Effector memory CD4-positive, alpha-beta T cell (primary cell): ENCODE measurements at places on chromosomes 3 and 15.

GRCh38 chr15:91912336-91912735, 58.8 kb downstream of the SLCO3A1 start:
- no peak for DNase-seq

DNA sequence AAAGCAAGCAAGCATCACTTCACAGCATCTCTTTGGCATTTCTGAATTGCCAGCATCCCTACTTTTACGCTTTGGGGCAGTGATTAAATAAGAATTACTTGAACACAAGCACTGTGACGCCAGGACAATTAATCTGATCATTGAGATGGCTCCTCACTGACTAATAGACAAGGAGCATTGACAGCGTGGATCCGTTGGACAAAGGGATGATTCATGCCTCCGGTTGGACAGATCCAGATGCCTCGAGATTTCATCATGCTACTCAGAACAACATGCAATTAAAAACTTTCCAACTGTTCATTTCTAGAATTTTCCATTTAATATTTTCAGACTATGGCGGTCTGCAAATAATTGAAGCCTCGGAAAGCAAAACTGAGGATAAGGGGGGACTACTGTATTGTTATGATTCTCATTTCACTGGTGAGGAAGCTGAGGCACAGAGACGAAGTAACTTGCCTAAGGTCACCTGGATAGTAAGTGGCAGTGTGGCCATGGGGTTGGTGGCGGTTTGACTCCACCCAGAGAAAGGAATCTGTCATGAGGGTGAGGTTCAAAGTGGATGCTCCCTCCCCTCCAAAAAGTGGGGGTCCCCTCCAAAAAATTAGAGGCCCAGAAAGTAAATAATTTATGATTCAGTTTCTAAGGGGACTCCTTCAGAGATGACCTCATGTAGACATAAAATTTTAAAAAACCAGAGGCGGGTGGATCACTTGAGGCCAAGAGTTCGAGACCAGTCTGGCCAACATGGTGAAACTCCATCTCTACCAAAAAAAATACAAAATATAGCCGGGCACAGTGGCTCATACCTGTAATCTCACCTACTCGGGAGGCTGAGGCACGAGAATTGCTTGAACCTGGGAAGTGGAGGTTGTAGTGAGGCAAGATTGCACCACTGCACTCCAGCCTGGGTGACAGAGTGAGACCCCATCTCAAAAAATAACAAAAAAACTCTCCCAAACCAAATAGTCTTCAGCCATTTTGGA, 12.3 kb upstream of the PGPEP1L start:
- DNase-seq: no peak

- DNase-seq: peak; percentile 34
Observed at GRCh38 chr3:113441051-113441770, at the start of gene CFAP44. Gene CFAP44 (minus strand): TSS chr3:113441493. CDS start chr3:113433664, 7,829 bp downstream.

GRCh38 chr3:156448300-156448699, 106.6 kb downstream of the SSR3 start:
- DNase-seq: no peak

GRCh38 chr3:158453004-158453403, 118.0 kb upstream of the MLF1 start:
- no peak for DNase-seq

DNA sequence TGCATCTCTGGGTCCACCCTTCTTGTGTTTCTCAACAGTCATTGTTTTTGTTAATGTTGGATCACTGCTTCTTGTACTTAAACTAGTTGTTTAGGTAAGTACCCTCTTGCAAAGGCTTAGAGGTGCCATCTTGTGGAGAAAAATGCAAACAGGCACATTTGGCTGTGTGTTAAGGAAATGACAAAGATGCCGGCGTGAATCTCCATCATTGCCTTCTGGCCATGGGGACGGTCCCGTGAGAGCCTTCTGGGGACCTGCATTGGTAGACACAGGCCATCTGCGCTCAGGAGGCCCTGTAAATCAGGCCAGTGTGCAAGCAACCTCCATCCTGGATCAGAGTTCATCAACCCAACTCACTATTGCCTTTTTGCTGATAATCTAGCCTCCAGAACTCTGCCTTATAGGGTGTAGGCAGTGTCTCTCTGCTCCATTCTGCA, 158.6 kb upstream of the NR2E3 start:
- DNase-seq: no peak

- DNase-seq: no peak
Observed at GRCh38 chr15:51970132-51970817, 1.3 kb downstream of the LEO1 start.

GRCh38 chr3:4496087-4496452, 2.9 kb downstream of the ITPR1 start:
- no peak for DNase-seq

GRCh38 chr3:7800006-7800780, 701.4 kb upstream of the LMCD1 start:
- no peak for DNase-seq

GRCh38 chr3:15148614-15149013, 49.7 kb upstream of the RBSN start:
- no peak for DNase-seq
